Sigmoid colon (tissue), 7 donors: ENCODE measurements at places on chromosomes 2 and 18. TPM values are rescaled to one million over a fixed set of nuclear protein-coding genes. Genes with fewer than 3 reads are reported as not detected.

- H3K4me3 ChIP-seq, result no peak overlapping the region
- H3K27ac ChIP-seq, result no peak overlapping the region
- peaks cover 4% of the 10 kb centered on the region for H3K36me3 ChIP-seq
Measured at GRCh38 chr2:203122317-203122986, 107.8 kb downstream of the NBEAL1 start.

DNA sequence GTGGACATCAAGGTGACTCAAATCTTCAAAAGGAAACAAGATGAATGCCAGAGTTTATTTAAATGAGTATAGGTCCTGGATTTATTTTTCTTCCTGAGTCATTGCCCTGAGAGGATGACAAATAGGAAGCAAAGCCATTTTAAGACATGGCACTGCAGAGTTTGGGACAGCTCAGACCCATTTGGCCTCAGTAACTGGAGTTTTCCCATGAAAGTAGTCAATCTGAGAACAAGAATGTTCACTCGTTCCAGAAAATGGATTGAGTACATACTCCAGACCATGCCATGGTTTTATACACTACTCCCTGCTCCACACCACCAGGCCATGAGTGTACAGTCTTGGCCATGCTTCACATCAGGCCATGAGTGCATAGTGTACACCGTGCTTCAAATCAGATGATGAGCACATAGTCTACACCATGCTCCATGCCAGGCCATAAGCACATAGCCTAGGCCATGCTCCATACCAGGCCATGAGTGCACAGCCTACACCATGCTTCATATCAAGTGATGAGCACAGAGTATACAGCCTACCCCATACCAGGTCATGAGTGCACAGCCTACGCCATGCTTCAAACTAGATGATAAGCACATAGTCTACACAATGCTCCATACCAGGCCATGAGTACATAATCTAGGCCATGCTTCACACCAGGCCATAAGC lies 202.4 kb downstream of the FBXO15 start:
- no peak overlapping the region for H3K27ac ChIP-seq
- H3K4me3 ChIP-seq, result no peak overlapping the region
- no peaks in the 10 kb centered on the region for H3K27me3 ChIP-seq
- no peaks in the 10 kb centered on the region for H3K36me3 ChIP-seq
- no peak for DNase-seq

DNA sequence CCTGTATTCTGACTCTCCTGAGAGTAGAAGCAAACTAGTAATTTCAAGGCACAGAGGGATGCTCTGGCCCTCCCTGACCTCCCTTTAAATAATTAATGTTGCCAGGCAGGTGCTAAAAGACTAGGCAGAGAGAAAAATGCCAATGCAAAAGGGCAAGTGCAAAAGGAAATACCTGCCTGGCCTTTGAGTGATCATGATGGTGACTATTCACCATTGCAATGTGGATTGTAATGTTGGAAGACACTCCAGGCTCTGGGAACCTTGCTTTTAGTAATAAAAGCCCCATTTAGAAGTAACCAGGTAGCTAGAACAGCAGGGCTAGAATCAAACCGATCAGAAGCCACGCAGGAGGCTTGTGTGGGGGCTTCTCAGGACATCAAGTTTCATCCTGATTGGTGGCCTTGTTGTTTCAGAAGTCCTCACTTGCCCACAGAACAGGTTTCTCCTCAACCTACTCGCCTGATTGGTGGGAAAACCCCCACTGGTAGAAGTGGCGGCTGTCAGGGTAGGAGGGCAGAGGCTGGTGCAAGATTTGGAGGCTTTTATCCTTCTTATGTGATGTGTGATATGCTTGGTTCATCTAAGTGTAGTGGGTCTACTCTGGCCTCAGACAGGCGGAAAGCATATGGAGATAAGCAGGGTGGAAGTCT lies 16.0 kb upstream of the CHRNA1 start:
- H3K27ac ChIP-seq, result no peak overlapping the region
- no peak overlapping the region for H3K4me3 ChIP-seq
- no peaks in the 10 kb centered on the region for H3K36me3 ChIP-seq
- no peaks in the 10 kb centered on the region for H3K27me3 ChIP-seq
- peaks cover 16% of the 10 kb centered on the region for H3K4me1 ChIP-seq
- no peak for DNase-seq

DNA sequence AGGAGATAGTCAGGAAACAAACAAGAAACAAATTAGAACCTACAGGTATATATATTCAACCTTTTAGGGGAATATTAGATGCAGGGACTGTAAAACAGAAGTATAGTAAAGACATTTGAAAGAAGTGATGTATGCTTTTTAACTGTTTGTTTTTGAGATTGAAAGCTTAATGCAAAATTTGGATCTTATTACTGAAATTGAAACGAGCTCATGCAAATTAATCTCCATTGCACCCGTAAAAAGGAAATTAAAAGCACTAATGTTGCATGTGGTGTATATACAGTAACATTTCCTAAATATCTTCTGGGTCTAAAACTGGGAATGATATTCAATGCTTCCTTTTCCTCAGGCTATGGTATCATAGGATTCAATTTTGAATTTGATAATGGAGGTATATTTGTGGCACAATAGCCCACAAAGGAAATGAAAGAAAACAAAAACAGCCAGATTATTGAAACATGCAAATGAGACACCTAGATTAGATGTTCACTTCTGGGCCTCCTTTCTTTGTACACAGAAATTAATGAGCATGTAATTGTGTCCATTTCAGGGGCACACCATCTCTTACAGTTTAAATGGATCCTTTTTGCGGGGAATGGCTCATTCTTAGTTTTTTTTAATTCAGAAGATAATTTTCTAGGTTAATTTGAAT lies 1.6 kb upstream of the ELOA2 start:
- H3K36me3 ChIP-seq, result no peaks in the 10 kb centered on the region
- DNase-seq, result no peak
- H3K27ac ChIP-seq, result no peak overlapping the region
- H3K4me3 ChIP-seq, result no peak overlapping the region
- no peaks in the 10 kb centered on the region for H3K4me1 ChIP-seq
- H3K27me3 ChIP-seq, result no peaks in the 10 kb centered on the region

DNA sequence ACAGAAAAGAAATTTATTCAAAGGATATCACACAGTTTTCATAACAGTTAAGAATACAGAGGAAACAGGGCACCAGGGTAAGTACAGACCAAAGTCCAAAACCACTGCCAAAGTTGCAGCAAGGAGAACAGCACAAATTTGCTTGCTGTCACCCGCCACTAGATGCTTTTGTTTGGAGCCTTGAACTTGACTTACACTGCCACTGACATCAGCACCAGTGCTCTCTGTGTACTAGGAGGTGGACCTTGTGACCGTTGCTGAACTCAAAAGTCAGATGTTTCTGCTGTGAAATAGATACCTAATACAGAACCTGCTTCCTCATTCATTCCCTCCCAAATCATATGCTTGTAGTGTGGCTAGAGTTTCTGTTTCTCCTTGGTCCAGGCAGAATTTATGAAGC lies 578.3 kb upstream of the TMEFF2 start:
- no peaks in the 10 kb centered on the region for H3K36me3 ChIP-seq
- no peak for DNase-seq
- no peak overlapping the region for H3K4me3 ChIP-seq
- no peaks in the 10 kb centered on the region for H3K4me1 ChIP-seq
- no peaks in the 10 kb centered on the region for H3K27me3 ChIP-seq

- DNase-seq, result no peak
- H3K4me3 ChIP-seq, result no peak overlapping the region
- H3K4me1 ChIP-seq, result peaks cover 17% of the 10 kb centered on the region
- no peak overlapping the region for H3K27ac ChIP-seq
Measured at GRCh38 chr2:119429225-119429981, 2.3 kb upstream of the TMEM37 start.

GRCh38 chr2:168139852-168140251 lies 107.5 kb downstream of the STK39 start:
- H3K36me3 ChIP-seq, result no peaks in the 10 kb centered on the region
- no peaks in the 10 kb centered on the region for H3K27me3 ChIP-seq
- no peak overlapping the region for H3K27ac ChIP-seq

GRCh38 chr2:83633423-83633822 lies 825.7 kb downstream of the SUCLG1 start:
- no peaks in the 10 kb centered on the region for H3K4me1 ChIP-seq
- DNase-seq, result no peak
- H3K27ac ChIP-seq, result no peak overlapping the region

DNA sequence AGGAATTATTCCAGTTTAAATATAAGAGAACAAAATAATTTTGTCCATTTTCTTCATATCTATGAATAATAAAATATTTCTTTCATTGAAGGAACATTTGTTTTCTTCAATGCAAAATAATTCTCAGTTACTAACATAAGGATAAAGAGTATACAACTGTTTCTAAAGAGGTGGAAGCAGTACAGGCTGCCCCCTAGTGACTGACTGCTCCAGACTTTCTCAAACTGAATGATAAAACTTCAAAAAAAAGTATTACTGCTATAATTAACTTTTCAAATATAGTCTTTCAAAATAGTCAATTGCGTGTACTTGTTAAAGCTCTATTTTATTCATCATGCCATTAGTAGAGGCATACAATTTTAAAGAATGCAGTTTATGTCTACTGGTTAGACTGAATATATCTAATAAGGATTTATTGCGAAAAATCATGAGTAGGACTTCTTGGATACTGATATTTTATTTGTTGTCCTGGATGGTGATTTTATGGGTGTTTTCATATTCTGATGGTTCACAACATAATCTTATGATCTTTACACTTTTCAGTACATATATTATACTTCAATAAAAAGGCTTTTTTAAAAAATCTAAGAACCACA lies 100.1 kb downstream of the WDPCP start:
- no peak for DNase-seq
- no peak overlapping the region for H3K27ac ChIP-seq
- no peak overlapping the region for H3K4me3 ChIP-seq
- H3K27me3 ChIP-seq, result no peaks in the 10 kb centered on the region
- H3K4me1 ChIP-seq, result no peaks in the 10 kb centered on the region
- no peaks in the 10 kb centered on the region for H3K36me3 ChIP-seq

DNA sequence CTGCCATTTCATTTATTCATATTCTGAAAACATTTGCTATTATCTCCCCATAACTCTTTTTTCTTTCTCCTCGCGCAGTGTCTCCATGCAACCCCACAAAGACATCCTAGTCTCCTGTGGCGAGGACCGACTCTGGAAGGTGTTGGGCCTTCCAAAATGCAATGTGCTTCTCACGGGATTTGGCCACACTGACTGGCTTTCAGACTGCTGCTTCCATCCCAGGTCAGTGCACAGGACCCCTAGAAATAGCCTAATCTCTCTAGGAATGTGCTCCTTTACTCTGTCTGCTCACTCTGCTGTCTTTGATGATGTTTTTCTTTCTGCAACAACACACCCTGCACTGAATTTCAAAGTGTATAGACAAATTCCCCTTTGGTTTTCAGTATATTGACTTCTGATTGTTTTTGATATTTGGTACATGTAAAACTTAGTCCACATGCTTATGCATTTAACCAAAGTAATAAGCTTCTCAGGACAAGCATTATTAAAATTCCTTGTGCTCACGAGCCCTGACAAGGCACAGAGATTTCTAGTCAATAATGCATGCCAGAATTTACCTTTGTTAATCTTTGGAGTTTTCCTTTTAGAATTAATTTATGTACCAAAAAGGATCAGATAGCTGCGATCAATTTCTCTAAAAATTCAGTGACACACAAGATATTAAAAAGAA lies 548.3 kb upstream of the VWC2L start:
- H3K27me3 ChIP-seq, result no peaks in the 10 kb centered on the region
- no peak for DNase-seq
- H3K27ac ChIP-seq, result no peak overlapping the region
- H3K36me3 ChIP-seq, result no peaks in the 10 kb centered on the region
- no peak overlapping the region for H3K4me3 ChIP-seq

DNA sequence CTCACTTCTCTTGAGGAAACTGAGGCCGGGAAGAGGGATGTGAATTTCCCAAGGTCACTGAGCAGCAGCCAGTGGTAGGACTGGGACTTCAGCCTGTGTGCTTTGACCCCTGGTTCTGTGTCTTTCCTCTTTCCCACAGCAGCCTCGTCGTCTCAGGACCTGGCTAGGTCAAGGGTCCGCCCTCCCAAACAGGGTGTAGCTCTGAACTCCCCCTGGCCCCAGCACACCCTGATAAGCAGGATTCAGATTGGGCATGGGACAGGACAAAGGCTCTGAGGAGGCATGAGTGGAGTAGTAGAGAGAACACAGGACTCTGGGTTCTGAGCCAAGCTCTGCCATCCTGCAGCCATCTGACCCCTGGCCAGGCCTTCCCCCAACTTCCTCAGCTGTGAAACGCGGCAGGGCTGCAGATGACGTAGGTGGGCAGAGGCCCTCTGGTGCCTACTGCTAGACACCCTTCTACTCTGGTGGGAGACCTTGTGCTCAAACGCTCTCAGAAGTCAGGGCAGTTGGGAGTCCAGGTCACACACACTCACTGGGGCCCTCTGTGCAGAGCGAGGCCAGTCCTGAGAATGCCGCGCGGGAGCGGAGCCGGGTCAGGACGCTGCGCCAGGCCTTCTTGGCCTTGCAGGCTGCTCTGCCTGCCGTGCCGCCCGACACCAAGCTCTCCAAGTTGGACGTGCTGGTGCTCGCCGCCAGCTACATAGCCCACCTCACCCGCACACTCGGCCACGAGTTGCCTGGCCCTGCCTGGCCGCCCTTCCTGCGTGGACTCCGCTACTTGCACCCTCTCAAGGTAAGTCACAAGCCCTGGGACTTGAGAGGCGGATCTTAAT lies 984 bp downstream of the TCF23 start:
- no peaks in the 10 kb centered on the region for H3K36me3 ChIP-seq
- no peak overlapping the region for H3K4me3 ChIP-seq
- peak; percentile 26 for DNase-seq
- H3K4me1 ChIP-seq, result no peaks in the 10 kb centered on the region

DNA sequence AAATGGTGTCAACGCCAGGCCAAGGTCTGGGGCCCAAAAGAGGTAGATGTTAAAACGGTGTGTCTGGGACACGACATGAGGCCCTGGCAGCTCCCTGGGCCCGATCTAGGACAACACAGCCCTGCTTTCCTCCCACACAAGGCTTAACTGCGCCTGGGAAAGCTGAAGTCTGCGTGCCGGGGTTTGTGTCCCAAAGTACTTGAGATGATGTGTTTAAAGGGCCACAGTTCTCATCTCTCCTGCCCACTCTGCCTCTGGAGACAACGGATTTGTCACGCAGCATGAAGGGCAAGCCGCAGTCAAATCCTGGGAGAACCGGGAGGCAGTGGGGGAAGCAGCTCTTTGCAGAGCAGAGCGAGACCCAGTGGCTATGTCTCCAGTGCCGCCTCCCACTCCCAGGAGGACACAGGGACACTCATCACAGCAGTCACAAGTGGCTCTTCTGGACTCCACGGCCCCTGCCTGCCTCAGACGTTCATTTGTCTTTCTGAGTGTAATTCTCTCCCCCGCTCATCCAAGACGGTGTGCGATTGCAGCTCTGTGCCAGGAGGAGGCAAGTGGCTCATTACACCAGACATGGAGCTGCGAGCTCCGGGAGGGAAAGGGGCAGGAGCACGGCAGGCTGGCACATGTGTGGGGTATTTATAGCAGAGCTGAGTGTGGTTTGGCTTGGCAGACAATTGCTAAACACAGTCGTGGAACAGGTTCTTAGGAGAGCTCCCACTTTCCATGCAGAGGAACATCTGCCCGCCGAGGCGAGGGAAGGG lies 57.7 kb upstream of the SEMA4C start:
- H3K36me3 ChIP-seq, result no peaks in the 10 kb centered on the region
- H3K4me1 ChIP-seq, result peaks cover 59% of the 10 kb centered on the region
- H3K4me3 ChIP-seq, result peak overlapping the region; percentile 19
- no peaks in the 10 kb centered on the region for H3K27me3 ChIP-seq

UPP2 gene
- total RNA-seq, result not detected

LAPTM4A gene
- 246 TPM for total RNA-seq

GALNT13 gene
- total RNA-seq, result 0.81 TPM
